Stimulated activated CD4-positive, alpha-beta T cell treated with anti-CD3 and anti-CD28 coated beads, Interleukin-15, amount 100 ng/mL, for 1 hour (primary cell): ENCODE measurements at places on chromosomes 4 and X.

DNA sequence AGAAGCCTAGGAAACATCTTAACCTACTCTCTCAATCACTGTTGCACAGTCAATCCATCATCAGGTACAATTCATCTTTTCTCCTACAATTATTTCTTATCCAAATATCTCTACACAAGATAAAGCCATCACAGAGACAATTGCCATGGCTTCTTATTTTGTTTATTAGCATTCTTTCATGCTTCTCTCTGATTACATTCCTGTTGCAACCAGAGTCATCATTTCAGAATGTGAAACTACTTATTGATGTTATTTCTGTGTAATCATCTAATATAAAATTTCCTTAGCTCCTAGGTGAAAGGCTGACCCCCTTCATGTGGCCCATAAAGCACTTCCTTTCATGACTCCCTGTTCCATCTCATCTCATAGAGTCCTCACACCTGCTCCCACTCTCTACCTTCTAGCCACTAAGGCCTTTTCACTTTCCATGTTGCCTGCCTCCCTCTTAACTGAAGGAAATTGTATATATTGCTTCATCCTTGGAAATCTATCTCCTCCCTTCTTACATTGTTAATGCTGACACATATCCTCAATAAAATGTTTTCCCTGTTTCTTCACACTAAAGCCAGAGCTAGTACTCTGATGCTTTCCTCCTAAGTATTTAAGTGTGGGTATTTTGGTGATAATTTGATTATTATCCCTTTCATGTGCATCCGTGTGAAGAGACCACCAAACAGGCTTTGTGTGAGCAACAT is 829.9 kb downstream of the FAT4 start:
- DNase-seq, result no peak

- no peak for DNase-seq
Observed at GRCh38 chr4:97720869-97721432, 422.3 kb downstream of the STPG2 start.

GRCh38 chrX:49960061-49960460 is 37.7 kb downstream of the CLCN5 start:
- no peak for DNase-seq

- DNase-seq, result no peak
Observed at GRCh38 chrX:112830540-112830939, 10.1 kb downstream of the AMOT start.
